ENCODE measurements at places on chromosomes 2 and 18.

DNA sequence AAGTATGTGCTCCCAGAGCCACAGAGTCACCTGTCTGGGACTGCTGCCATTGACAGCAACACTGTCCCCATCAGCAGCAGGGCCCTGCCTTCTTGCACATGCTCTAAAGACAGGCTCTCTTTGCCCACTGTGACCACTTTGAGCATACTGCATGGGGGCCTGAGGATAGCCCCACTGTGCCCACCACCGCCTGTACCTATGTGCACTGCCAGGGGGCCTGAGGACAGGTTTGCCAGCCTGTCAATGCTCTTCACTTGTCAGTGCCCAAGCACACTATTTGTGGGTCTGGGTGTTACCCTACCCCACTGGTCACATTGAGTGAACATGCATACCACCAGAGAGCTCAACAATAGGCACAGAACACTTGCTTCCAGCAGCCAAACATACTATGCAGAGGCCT lies 1137.0 kb upstream of the FANCL start:
- no peak for DNase-seq

GRCh38 chr2:242056785-242057184 lies 187.3 kb downstream of the RTP5 start:
- DNase-seq, result no peak

DNA sequence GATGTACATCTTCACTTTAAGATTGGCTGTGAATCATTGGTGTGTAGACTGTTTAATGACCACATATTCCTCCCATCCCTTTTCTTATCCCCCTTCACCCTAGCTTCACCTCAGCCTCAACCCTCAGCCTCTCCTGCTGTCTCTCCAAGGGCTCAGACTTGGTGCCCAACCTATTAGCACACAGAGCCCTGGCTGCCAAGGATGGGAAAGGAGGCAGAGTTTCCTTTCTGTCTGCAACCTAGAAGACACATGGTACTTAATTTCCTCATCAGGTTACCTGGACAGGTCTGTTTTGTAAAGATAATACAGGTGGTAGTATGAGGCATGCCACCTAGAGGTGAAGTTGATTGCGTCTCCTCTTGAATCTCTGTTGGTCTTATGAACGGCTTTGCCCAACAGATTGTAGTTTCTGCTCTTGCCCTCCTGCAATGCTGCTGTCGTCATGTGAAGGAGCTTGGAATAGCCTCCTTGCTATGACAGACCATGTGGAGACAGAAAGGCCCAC lies 44.5 kb upstream of the RMND5A start:
- DNase-seq, result no peak

DNA sequence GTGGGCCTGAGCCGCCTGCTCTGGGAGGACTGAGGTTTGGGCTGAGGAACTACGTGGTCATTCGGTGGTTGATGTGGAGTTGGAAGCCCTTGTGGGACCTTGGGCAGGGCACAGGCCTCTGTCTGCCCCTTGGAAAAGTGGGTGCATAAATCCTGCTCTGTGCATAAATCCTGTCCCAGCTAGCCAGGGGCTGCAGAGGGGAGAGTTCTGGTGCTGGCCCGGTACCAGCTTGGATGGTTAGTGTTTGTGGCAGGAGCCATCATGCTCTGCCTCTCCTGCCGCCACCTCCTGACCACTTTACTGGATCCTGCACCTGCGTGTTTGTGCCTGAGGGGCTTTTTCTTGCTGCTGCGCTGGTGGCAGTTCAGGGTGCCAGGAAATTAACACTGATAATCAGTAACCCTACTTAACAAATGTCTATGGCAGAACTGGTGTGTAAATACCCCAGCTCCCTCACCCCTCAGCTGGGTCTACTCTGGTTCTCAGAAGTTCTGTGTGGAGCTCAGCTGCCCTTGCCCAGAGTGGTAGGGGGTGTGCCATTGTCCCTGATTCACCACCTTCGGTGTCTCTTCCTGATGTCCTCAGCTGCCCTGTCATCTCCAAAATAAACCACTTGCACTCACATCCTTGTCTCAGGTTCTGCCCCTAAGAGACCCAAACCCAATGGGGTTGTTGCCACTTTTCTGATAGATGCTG lies 156.8 kb downstream of the GLI2 start:
- no peak for DNase-seq

DNA sequence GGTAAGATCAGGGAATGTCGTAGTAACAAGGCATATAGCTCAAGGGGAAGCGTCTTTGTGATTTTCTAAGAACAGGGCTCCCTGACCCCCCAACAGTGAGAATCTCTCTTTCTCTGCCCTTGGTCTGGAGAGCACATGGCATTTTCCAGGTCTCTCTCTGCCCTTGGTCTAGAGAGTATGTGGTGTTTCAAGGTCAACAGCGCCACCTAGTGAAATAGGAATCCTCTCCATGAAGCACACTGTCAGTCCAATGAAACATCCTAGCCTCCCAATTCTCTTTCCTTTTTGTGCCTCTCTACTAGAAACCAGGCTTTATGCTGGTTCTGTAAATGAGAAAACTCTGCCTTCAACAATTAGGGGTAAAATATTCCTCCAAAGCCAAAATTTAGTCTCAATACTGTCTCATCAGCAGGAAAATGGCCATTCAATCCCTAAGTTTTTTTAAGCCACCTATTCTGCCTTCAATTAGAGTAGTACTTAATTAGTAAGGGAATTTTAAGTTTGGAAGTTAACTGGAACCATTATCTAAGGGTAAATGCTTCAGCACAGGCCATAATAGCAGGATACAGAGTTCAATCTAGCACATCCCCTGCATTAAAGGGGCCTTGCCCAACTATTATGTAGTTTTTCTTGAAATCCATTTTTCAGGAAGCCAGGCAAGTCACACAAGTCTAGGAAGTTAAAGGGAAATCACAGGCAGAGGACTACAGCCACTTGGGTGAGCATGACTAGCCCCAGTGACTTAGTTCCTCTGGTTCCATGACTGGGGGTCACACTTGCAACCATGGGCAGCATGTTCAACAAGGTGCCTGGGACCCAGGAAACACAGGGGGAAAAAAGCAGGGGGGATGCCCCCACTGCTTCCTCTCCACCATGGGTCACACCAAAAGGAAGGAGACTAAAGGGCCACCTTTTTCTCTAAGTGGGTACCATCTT lies 12.4 kb downstream of the DYM start:
- DNase-seq, result peak; percentile 41

GRCh38 chr18:3111523-3112240 lies 98.7 kb upstream of the LPIN2 start:
- DNase-seq, result no peak

- DNase-seq, result no peak
These were observed 188.3 kb downstream of the ZNF516 start for GRCh38 chr18:76306685-76307292.

- DNase-seq, result no peak
These were observed 926.2 kb upstream of the SOX11 start for GRCh38 chr2:4765787-4766530.

DNA sequence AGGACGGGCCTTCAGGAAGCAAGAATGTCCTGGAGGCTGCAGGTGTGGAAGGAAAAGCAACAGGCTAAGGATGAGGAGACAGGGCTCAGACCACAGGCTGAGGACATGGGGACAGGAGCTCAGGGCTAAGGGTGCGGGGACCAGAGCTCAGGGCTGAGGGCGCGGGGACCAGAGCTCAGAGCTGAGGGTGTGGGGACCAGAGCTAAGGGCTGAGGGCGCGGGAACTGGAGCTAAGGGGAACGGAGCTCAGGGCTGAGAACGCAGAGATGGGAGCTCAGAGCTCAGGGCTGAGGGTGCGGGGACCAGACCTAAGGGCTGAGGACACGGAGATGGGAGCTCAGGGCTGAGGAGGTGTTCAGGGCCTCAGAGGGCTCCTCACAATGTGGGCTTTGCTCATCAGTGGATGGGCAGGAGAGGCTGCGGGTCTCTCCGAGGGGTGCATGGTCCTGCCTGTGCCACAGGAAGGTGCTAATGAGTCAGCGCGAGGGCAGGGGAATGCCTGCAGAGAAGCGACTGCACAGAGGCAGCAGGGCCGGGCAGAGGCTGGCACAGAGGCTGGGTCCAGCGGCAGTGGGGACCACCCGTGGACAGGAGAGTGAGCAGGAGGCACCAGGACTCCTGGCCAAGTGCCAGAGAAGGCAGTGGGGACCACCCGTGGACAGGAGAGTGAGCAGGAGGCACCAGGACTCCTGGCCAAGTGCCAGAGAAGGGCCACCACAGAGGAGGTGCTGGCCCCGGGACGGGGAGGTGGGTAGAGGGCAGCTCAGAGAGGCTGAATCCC lies 271.7 kb downstream of the TWIST2 start:
- DNase-seq, result no peak

DNA sequence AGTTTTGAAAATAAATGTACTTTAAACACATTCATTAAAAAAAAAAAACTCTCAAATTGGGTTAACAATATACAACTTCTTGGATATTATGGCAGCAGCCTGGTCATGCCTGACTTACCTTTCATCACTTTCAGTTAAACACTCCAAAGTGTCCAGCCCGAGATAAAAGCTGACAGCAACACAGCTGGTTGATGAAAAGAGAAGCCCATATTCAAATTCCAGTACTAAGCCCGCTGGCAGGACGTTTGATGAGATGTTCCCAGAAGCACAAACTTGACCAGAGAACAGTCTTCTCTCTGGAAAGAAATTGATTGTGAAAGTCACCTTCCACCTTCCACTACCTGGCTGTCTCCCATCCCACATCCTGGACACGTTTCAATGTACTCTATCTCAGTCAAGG lies 586.3 kb downstream of the TDRD15 start:
- no peak for DNase-seq

DNA sequence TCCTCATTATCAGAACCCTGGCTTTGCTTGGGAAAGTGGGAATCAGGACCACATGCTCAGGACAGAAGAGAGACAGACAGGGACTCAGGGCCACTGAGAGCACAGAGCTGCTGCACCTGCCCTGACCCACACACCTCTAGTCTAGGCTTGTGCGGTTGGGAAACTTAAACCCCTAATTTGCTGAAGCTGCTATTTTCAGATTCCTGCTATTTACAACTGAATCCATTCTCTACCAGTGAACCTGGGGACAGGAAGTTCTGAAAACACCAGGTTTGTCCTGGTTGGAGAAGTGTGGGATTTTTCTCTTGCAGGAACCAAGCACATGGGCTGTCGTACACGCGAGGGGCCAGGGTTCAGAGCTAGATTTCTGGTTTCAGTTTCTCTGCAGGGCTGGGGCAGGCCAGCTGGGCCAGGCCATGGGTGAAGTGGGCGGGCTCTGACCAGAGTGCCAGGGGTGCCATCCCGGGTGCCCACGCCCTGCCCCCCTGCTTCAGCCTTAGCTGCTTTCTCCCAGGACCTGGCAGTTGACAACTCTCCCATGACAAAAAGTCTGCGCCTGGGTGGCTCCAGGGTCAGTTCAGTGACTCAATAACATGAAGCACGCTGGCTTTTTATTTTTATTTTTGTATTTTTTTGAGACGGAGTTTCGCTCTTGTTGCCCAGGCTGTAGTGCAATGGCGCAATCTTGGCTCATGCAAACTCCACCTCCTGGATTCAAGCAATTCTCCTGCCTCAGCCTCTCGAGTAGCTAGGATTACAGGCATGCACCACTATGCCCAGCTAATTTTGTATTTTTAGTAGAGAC lies 51.3 kb upstream of the SLC1A4 start:
- no peak for DNase-seq

- no peak for DNase-seq
These were observed 53.4 kb downstream of the FHOD3 start for GRCh38 chr18:36350839-36351469.

GRCh38 chr2:55019526-55020258 lies 30.6 kb downstream of the RTN4 start:
- no peak for DNase-seq

DNA sequence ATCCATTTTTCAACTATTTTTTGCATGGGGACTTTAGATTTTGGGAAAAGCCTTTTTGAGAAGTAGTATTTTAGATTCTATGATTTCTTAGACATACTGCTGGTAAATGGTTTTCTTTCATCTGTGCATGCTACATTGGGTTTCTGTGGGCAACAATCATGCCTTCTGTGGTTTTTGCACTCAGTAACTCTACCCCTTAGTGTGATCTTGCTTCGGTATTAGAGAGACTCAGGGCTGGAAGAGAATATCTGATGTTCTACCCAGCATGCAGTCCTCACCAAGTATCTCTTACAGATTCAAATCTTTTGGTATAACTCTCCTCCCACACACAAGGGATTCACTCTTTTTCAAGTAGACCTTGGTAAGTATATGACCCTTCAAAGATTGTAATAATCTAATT lies 183.0 kb downstream of the PMAIP1 start:
- DNase-seq, result no peak

Data from activated CD4-positive, alpha-beta T cell treated with anti-CD3 and anti-CD28 coated beads for 4 hours (primary cell).